ENCODE measurements at places on chromosomes 2 and 18.

- no peak for DNase-seq
These were observed 323.2 kb upstream of the MEX3C start for GRCh38 chr18:51520676-51521180.

DNA sequence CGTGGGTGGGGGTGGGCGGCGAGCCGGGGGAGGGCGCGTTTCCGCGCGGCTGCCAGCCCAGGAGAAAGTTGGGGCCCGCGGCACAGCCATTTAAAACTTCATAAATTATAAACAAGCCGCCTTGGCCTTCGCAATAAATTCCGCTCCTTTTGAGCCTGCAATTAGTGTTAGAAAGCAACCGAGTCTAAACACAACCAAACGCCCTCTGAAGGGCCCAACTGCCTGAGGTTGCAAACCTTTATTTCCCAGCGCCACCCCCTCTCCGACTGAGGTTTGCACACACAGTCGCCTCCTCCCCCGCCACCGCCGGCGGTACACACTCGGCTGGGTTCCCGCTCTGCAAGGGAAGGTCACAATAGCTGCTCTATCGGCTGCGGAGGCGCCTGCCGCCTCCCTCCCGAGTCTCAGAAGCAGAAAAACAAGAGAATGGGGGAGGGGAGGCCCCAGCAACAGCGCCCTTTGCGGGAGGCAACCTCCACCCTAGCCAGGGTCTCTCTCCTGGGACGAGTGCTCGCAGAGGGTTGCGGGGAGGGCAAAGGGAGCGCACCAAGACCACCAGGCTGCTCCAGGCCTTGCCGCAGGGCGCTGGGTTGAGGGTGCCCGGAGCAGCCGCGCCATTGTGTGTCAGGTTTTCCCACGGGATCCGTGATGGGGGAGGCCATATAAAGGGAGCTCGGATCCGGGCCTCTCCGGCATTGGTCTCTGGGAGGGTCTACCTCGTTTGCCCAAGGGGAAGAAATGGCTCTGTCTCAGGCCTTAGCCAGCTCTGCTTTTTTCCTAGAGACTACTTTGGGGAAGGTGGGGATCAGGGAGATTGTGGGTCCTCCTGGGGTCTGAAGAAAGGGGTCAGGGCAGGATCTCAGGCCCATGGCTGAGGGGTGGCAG lies 13.4 kb upstream of the HOXD1 start:
- no peak for DNase-seq

DNA sequence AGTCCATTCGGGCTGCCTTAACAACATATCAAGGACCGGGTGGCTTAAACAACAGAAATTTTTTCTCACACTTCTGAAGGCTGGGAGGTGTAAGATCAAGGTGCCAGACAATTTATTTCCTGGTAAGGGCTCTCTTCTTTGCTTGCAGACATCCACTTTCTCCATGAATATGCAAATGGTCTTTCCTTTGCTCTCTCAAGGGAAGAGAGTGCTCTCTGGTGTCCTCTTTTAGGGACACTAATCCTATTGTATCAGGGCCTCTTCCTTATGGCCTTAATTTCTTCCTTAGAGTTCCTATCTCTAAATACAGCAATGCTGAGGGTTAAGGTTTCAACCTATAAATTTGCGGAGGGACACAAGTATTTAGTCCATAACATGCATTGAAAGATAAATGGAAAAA lies 770.8 kb downstream of the DSC3 start:
- no peak for DNase-seq

DNA sequence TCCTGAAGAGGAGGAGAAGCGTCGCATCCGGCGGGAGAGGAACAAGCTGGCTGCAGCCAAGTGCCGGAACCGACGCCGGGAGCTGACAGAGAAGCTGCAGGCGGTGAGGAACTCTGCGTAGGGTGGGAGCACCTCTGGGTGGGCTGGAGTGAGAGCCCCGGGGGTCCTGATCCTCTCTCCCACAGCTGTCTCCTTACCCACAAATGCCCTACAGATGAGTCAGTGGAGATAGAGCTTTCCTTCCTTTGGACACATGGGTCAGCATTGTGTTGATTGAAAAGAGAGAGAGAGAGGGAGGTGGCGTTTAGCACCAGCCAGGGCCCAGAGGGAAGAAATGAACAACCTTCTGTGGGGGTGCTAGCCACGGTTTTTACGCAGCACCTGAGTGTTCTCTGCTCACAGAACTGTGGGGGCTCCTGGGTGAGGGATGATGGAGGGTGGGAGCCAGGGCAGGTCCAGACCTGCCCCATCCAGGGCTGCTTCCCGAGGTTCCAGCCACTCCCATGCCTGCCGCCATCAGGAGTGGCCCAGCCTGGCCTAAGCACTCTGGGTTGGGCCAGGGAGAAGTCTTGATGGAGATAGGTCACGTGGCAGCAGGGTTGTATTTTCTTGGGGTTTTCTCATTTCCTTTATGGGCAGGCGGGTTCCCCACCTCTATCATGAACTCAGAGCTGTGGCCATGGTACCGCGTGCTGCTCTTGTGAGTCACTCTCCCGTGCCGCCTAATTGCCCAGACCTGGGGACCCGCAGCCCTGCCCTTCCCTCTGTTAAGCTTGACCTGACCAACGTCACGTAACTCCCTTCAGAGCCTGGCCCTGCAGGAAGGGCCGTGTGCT lies 16.3 kb downstream of the FOSL2 start:
- DNase-seq: no peak

GRCh38 chr2:233838726-233839446 lies 15.4 kb downstream of the HJURP start:
- no peak for DNase-seq

GRCh38 chr2:229852565-229852964 lies 69.2 kb downstream of the TRIP12 start:
- DNase-seq: peak; percentile 30

GRCh38 chr2:133773854-133774653 lies 205.8 kb upstream of the NCKAP5 start:
- DNase-seq: no peak

- DNase-seq: no peak
These were observed 104.5 kb upstream of the YWHAQ start for GRCh38 chr2:9735335-9735734.

GRCh38 chr2:19425419-19425818 lies 67.0 kb upstream of the OSR1 start:
- DNase-seq: no peak

GRCh38 chr2:168499500-168499899 lies 43.4 kb downstream of the CERS6 start:
- no peak for DNase-seq

GRCh38 chr2:27977731-27978312 lies 87.3 kb downstream of the BABAM2 start:
- DNase-seq: no peak

GRCh38 chr2:85905187-85905666 lies 16.4 kb upstream of the ST3GAL5 start:
- DNase-seq: no peak

DNA sequence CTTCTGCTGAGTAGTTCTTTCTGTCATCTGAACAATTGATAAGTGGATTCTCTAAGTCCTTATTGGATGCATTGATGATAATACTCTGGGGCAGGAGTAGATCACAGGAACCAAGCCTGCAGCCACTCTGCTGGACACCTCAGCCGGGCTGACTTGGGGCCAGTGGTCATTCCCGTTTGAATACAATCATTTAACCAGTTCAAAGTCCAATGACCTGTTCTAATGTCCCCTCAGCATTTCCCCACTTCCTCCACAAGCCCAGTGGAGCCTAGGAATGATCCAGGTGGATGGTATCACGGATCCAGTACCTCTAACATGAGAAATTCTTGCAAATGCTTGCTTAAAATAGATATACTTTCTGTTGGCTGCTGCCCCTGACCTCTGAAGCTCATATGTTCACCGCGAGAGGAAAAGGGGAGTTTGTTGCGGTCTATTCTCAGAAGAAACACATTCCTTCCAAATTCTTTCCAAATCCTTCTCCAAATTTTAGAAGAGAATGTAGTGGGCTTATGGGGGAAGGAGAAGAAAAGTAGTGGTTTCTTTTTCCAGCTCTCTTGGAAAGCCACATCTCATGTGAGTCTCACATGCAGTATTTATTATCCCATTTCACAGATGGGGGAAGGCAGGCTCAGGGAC lies 170.9 kb downstream of the INHBB start:
- no peak for DNase-seq

DNA sequence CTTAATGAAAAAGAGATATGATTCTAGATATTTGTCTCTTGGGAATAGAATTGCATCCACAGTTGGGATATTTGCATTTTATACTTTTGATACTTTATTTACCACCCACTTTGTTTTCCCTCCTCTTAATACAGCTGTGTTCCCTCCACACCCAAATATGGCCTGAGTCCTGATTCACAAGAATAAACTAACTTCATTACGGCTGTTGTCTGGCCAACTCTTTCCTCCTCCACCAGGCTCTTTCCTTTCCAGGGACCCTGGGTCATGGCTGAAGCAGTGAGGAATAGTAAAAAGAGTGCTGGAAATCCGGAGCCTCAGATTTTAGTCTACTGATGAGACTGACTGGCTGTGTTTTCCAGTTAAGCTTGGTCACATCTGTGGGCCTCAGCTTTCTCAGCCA lies 48.4 kb upstream of the STAM2 start:
- no peak for DNase-seq

DNA sequence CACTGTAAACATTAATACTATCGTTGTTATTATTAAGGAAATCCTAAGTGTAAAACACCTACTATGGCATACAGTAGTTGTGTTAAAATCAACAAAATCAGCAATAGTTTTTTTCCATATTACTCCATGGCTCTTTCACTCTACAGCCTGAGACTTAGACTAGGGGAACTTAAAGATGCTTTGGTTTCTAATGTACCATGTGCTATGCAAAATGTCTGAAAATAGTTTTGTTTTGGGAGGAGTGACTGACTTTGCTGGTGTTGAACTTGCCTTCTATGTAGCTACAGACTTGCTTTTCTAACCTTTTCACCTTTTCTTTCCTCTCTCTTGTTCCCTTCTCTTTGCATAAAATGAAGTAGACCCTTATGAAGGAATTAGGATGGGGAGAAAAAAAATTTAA lies 159.0 kb upstream of the CCDC195 start:
- DNase-seq: no peak

GRCh38 chr2:70532244-70532935 lies 21.2 kb downstream of the TGFA start:
- DNase-seq: no peak

GRCh38 chr2:199692489-199692888 lies 158.5 kb downstream of the FTCDNL1 start:
- DNase-seq: no peak

DNA sequence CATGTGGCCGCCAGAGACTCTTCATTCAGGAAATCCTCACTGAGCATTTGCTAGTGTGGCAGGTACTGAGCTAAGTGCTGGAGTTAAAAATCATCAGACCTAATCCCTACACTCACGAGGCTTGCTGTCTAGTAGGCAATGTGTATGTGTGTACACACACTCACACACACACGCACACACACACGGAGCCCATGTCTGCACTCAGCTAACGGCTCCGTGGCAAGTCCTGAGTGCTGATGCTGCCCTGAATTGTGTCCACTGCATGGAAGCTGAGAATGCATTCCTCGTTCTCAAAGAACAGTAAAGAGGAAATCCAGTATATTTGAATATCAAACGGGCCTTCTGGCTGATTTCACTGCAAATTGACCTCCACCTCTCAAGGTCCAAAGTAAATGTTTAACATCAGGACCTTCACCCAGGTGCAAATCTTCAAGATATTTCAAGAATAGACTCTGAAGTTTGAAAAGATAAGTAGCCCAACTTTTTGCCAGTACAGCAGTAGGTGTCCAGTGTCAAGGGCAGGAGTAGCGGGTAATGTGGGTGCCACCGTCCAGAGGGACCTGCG lies 136.1 kb upstream of the TTC39C start:
- DNase-seq: no peak

GRCh38 chr2:146931109-146931508 lies 913.7 kb upstream of the ACVR2A start:
- no peak for DNase-seq

- no peak for DNase-seq
These were observed 227.9 kb upstream of the SIX2 start for GRCh38 chr2:45237128-45237527.

DNA sequence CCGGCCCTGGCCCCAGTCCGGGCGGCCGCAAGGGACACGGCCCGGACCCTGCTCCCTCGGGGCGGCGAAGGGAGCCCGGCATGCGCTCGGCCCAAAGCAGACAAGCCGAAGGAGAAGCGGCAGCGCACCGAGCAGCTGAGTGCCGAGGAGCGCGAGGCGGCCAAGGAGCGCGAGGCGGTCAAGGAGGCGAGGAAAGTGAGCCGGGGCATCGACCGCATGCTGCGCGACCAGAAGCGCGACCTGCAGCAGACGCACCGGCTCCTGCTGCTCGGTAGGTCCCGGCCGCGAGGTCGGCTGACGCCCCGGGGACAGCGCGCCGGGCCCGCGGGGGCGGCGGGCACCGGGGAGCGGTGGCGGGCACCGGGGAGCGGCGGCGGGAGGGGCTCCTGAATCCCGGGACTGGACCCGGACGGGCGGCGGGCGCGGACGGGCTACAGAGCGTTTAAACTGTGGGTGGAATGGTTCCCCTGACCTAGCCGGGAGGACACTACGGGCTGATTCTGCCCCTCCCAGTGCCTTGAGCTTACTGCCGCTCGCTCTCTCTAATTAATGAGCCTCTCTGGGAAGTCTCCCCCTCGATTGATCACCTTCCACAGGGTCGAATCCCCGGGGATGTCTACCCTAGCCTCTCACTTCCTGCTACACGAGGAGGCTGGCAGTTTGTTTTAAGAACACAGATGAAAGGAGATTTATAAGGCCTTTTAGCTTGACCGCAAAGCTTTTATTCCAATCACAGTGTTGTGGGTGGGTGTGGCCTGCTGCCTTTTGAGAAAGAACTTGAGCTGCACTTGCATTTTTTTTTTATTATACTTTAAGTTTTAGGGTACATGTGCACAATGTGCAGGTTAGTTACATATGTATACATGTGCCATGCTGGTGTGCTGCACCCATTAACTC lies 853 bp downstream of the GNAL start:
- DNase-seq: peak; percentile 46
